Inflammatory macrophage treated with lipopolysaccharide for 4 hours (primary cell): ENCODE measurements at places on chromosomes 7 and 10.

GRCh38 chr10:121244818-121245217 lies 353.4 kb downstream of the FGFR2 start:
- no peak for DNase-seq

GRCh38 chr7:112828696-112829095 lies 38.5 kb upstream of the TMEM168 start:
- no peak for DNase-seq

DNA sequence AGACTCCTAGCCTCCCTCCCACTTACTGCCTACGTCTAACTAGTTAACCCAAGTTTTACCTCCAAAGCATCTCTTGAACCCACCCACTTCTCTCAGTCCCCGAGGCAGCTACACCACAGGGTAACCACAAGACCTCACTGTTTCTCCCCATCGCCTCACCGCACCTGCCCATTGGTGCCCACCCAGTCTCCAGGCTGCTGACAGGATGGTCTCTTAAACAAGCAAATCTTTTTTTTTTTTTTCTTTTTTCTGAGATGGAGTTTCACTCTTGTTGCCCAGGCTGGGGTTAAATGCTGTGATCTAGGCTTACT lies 47.0 kb downstream of the DENND2A start:
- DNase-seq: no peak

- no peak for DNase-seq
Measured at GRCh38 chr10:52870562-52870961, 98.0 kb upstream of the MBL2 start.

DNA sequence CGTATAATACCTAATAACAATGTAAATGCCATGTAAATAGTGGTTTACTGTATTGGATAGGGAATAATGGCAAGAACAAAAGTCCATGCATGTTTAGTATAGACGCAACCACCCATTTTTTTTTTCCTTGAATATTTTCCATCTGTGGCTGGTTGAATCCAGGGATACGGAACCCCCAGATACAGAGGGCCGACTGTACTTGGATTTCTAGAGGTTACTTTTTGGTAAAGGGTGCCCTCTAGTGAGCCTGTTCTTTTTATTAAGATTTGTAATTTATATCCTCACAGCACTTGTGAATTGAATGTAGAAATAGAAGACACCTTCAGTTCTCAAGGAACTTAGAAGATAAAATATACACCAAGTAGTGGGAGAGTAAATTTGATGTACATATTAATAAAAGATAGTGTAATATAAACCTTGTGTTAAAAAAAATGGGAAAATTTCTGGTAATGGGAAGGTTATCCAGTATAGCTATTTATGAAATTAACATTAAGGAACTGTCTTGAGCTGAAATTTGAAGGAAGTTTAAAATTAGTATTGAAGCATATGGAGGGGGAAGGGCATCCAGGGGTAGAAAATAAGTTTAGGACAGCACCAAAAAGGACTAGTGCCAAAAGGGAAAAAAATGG lies 32.0 kb downstream of the EXOC6 start:
- peak; percentile 68 for DNase-seq

DNA sequence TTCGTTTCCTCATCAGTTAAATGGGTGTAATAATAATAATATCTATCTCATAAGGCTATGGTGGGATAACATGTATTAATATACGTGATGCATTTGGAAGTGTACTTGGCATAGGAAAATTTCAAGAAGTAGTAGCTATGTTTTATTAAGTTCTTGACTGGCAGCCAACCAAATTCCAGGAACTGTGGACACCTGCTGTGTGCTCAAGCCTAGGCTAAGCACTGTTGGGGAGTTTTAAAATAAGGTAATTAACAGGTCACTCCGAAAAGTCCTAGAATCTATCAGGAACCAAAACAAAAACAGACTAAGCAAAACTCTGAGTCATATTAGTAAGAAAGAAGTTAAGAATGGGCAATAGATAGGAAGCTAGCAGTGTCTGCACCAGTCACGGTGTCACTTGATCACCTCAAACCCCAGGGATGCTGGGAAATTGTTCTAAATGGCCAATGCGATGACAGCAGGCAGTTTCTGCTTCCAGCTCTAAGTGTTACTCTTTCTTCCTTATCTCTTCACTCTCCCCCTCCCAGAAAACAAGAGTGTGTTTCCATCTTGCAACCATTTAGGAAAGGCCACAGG lies 92.0 kb upstream of the GDF10 start:
- DNase-seq: peak; percentile 2

DNA sequence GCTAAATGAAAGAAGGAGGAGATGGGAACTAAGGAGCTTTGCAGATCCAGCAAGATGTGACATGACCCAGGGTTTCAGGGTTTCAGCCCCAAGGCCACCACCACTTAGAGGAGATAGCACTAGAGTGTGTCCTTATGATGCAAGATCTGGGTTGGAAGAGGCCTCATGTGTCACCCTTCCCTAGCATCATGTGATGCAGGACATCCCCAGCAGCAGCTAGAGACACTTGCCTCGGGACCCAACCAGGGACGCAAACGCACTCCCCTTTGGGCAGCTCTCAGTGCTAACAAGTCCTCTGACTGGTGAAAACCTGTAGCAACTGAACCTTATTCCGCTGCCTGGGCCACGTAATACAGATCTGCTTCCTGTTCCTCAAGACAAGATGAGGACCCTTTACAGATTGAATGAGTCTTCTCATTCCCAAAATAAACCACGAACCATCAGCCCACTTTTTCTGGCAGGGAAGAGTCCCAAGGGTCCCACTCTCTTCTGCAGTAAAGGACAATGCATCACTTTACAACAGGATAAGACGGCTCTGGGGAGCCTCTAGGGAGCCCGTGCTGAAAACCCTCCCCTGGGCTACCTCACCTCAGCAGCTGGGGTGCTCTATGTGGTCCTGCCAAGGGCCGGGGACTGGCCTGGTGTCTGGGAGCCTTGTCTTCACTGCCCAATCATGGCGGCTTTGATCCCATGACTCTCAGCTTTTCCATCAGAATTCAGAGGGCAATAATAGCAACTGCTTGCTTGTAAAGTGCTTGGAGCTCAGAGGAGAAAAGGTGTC lies 44.8 kb upstream of the GDF10 start:
- peak; percentile 86 for DNase-seq
